ENCODE measurements at places on chromosomes 2 and 18.

GRCh38 chr18:20988726-20989125 is 122.9 kb downstream of the ROCK1 start:
- no peak for DNase-seq
- H3K36me3 ChIP-seq = peaks cover 69% of the 10 kb centered on the region
- no peaks in the 10 kb centered on the region for H3K27me3 ChIP-seq
- no peak overlapping the region for H3K4me3 ChIP-seq

DNA sequence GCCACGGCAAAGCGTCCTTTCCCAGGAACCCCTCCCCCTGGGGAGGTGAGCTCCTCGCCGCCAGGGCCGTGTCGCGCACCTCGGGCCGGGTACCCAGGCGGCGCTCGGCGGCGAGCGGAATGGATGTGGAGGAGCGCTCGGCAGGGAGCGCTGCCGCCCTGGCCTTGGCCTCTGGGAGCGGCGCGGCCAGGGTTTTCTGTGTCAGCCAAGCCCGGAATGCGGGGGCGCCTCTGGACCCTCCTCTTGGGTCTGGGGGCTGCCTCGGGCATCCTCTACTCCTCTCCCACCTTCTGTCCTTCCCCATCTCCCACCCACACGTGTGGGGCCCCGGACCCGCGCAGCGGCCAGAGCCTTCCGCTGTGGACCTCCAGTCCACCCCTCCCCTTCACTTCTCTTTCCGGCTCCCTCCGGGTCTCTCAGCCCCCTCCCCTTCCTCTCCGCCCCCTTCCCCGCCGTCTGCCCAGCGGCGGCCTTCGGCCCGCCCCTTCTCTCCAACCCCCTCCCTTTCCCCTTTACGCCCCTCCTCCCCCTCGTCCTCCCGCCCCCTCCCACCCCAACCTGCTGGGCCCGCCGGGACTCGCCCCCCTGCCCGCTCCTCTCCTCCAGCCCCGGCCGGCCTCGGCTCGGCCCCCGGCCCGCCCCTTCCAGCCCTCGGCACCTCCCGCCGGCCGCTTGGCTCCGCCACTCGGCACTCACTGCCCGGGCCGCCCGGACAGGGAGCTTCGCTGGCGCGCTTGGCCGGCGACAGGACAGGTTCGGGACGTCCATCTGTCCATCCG is at the start of gene MERTK:
Gene MERTK (plus strand): TSS at position 684 of the 779 bp plus-strand sequence. CDS start 129 bp downstream, outside the sequence.
- H3K4me1 ChIP-seq = peaks cover 23% of the 10 kb centered on the region
- peak within 1 kb of the TSS; percentile 31 for H3K4me3 ChIP-seq
- no peaks in the 10 kb centered on the region for H3K27me3 ChIP-seq
- peak; percentile 77 for DNase-seq
- no peaks in the 10 kb centered on the region for H3K36me3 ChIP-seq

DNA sequence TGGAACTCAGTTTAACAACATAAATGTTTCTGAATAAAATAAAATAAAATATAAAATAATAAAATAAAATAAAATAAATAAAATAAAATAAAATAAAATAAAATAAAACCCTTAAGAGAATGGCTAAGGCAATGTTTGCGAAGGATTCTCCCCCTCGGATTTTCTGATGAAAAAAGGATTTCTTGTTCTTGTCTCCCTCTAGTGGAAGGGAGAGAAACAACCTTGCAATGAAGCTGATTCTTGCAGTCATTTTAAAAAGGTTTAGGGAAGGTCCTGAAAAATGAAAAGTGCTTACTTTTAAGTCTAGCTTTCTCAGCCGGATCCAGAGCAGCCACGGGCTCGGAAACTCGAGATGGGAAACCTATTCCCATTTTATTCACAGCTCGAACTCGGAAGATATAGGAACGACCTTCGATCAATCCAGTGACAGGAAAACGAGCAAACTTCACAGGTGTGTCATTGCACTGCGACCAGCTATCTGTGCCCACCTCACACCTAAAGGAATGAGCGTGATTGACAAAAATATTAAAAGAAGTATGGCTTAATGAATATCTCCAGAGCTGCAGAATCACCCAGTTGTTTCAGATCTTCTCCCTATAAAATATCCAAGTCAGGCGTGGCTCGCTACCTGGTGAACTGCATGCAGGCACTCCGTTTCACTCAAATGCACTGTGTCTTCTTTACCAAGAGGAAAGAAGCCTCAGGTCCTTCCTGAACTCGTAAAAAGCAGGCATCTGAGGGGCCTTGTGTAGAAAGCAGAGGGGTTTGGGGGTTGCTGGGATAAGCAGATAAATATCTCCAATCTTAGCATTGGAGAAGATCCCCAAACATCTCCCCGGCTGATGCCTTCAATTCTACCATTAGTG is 68.1 kb downstream of the MYOM1 start:
- H3K36me3 ChIP-seq = no peaks in the 10 kb centered on the region
- no peaks in the 10 kb centered on the region for H3K27me3 ChIP-seq
- DNase-seq = no peak
- no peak overlapping the region for H3K4me3 ChIP-seq
- no peaks in the 10 kb centered on the region for H3K4me1 ChIP-seq

DNA sequence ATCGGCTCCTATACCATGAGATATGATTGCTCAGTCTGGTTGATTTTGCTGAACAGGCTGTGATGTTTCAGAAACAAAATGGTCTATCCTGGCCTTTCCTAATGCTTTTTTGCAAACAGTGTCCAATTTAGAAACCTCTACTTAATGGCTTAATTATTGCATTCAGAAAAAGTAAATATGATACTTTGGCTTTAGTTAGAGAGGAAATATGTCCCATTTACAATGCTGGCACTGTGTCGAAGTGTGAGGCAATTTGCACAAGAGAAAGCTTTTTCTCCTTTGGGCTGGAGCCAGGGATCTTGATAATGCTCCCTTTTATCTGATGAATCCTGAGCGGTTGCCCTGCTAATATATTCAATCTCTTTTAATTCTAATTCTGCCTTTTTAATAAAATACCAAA is 418.9 kb downstream of the EPHA4 start:
- no peaks in the 10 kb centered on the region for H3K36me3 ChIP-seq
- H3K4me3 ChIP-seq = no peak overlapping the region
- H3K27ac ChIP-seq = no peak overlapping the region
- DNase-seq = no peak

DNA sequence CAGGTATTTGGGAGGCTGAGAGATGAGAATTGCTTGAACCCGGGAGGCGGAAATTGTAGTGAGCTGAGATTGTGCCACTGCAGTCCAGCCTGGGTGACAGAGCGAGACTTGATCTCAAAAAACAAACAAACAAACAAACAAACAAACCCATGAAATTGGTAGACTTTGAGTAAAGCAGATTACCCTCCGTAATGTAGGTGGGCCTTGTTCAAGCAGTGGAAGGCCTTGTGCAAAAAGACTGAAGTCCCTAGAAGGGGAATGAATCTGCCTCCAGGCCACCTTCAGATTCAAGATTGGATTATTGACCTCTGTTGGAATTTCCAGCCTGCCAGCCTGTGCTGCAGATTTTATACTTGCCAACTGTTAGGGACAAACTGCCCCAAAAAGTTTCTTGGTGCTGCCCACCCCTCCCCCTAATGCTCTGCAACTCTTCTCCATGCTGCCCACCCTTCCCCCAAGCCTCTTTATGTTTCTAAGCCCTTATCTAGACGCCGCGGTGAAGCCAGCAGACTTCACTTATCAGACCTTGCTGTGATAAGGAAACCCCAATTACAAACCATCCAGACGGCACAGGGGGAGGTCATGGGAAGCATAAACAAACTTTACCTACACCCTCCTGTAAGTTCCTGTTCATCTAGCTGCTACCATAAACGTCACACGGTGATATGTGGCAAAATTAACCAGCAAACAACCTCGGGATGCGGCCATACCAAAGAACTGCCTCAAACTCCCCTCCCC is 17.0 kb downstream of the CYP27A1 start:
- no peaks in the 10 kb centered on the region for H3K4me1 ChIP-seq
- H3K36me3 ChIP-seq = no peaks in the 10 kb centered on the region
- no peak overlapping the region for H3K4me3 ChIP-seq
- H3K27ac ChIP-seq = no peak overlapping the region

Data from DND-41 (cell line).